ENCODE measurements at places on chromosomes 5 and 9.

DNA sequence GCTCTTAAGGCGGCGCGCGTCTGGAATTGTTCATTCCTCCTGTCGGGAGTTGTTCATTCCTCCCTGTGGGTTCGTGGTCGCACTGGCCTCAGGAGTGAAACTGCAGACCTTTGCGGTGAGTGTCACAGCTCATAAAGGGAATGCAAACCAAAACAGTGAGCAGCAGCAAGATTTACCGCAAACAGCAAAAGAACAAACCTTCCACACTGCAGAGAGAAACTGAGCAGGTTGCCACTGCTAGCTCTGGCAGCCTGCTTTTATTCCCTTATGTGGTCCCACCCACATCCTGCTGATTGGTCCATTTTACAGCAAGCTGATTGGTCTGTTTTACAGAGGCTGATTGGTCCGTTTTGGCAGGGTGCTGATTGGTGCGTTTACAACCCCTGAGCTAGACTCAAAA is 1365.3 kb upstream of the WWC1 start:
- DNase-seq: no peak

- DNase-seq: no peak
These were observed 14.6 kb upstream of the LAMC3 start for GRCh38 chr9:130994135-130995085.

DNA sequence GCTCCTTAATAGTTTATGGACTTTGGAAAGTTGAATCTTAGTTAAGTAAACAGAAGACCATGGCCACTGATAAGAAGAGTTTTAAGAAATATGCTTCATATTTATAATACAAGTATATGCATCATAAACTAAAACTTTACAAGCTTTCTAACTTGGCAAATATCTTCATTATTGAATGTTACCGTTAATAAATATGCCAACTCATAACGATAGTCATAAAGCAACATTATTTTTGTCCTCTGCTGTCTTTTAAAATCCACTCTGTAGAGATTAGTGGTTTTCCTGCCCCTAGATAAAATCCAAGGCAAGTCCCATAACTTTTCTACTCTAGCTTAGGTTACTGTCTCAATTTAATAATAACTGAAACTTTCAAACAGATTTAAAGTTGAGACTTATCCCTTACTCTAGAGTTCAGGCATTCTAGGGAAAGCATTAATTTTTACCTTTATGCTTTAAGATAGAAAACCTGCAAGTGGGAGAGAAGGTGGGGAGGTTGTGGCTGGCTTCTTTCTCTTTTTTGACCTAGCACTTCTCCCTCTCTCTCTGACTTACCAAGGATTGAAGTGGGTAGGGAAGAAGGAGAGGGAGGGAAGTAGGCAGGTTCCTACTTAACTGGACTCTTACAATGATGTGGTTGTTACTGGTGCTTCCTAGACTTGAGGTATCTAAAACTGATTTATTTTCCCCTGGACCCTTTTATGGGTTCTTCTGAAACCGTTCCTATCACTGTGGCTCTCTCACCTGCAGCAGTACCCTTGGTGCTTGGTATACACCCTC is 29.6 kb downstream of the RNF145 start:
- no peak for DNase-seq

DNA sequence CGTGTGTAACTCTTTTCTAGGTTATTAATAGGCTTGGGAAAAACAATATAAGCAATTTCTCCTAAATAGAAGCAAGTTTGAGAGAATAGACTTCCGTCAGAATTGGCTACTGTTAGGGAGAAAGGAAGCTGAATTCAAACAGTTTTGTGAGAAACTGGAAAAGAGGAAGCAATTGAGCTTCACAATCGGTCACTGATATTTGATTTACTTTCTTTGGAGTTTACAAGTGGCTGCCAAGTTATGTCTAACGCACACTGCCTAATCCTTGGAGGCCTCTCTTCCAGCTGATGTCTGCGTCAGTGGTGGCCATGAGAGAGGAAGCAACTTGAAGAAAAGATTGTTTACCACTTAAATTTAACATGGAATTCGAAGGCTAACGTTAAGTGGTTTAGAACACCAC is 319.5 kb downstream of the ADGRV1 start:
- DNase-seq: no peak

DNA sequence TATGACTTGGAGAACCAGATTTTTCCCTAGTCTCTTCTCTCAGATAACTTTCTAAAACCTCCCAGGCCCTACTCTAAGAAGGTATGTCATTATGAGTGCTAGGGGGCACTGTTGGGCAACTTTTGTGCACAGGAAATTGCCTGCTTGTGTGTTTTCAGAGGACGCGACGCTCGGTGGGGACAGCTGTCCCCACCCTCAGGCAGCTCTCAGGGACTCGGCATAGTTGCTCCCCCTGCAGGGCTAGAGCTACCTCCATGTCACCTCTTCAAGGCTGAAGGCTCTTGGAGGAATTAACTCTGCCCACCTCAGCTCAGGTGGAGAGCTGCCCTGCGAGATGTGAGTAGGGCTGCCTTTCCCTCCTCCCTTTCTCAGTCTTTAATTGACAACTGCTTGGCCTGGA is 10.2 kb upstream of the TIFAB start:
- DNase-seq: no peak

DNA sequence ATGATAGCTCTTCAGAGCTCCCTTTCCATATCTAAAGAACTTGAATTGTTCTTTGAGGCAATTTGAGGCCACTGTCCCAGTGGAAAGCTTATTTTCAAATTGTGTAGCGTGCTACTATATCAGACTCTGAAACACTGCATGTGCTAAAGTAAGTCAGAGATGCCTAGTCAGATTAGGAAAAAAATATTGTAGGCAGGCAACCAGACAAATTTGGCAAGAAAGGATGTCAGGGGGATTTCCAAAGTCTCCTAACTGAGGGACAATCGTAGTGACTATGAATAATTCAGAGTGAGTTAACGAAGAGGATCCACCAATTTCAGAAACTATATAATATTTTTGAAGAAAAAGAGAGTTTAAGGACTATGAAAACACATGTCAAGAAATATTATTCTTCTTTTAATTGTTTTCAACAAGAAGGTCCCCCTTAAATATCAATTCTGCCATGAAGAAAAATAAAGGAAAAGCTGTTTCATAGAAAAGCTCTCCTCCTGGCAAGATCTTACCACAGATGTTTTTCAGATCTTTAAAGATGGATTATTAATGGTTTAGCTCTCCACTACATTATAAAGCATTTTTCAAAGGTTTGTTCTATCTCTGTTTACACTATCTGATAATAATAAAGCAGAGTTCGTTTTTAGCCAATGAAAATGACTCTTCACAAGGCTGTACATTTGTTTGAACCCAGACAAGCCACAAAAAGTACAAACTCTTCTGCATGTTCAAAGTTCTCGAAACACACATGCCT is 273.5 kb upstream of the PTGER4 start:
- no peak for DNase-seq

DNA sequence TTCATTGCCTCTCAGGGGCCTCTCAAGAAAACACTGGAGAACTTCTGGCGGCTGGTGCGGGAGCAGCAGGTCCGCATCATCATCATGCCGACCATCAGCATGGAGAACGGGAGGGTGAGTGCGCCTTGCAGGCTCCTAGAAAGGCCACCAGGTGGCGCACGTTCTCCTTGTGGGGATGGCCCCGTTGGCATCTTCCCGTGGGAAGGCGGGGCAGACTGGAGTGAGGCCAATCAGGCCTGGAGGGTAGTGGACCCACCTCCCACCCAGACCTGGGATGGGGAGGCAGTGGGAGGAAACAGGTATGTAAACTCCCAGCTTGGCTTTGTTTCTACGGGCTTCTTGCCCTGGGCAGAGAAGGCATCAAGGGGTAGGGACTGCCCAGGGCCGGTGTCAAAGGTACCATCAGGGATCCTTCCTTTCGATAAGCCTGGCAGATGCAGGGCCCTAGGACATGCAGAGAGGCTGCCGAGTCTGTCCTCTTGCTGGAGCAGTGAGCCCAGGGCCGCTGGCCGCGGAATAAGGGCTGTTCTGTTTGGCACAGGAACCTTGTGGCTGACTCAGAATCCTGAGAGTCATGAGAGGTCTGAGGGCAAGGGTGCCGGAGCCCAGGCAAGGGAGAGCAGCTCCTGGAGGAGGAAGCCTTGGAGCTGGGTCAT is 18.9 kb upstream of the SPTLC1 start:
- DNase-seq: peak; percentile 81
